Activated T-cell treated with anti-CD3 and anti-CD28 coated beads, Interleukin-2, amount 50 U/mL, for 72 hours (primary cell): ENCODE measurements at places on chromosomes 11 and 22. TPM values are rescaled to one million over a fixed set of nuclear protein-coding genes. Genes with fewer than 3 reads are reported as not detected.

Gene CHRDL2
- not detected for total RNA-seq

Gene OR8U1
- not detected for total RNA-seq

Gene DGAT2
- 3.4 TPM for total RNA-seq

Gene C11orf65
- total RNA-seq: 1.2 TPM

- DNase-seq: peak; percentile 44
These were observed 64.9 kb downstream of the DEPDC5 start for GRCh38 chr22:31818481-31819392.

- no peak for DNase-seq
These were observed 8.1 kb upstream of the SRSF8 start for GRCh38 chr11:95058621-95059020.

DNA sequence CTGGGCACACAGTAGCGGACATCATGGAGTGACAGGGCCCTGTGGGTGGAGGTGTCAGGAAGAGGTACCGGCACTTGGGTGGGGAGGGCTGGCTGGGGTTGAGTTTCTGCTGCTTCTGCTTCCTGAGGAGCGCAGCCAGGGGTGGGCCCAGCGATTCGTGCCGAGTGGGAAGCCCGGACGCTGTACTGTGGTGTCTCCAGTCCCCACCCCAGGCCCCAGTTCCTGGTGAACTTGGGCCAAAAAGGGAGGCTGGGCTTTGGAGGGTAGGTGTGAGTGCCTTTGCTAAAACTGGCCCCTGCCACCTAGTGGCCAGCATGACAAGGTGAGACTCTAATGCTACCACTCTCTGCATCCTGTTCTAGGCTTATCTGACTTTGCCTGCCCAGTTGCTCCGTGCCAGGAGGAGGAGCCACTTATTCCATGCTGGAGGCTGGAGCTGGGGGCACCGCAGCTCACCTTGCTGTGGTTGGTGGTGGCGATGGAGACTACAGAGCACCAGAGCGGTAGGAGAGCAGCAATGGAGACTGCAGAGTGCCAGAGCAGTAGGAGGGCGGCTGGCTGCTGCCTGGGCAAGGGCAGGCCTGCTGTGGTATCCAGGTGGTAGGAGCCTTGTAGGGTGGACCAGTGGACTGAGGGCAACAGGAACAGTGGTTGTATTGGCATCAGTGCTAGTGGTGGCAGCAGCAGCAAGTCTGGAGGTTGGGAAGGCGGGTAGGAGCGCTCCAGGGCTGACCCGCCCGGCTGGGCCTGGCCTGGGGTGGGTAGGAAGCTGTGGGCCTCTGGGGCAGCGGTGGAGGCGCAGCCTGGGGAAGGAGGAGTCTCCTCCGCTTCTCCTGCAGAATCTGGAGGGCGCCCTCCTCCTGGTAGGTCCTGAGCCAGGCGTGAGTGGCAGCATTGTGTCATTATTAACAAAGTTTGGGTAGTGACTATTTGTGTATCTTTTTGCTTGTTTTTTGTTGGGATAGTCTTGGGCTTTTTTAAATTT is 2.2 kb upstream of the RFPL2 start:
- peak; percentile 32 for DNase-seq

DNA sequence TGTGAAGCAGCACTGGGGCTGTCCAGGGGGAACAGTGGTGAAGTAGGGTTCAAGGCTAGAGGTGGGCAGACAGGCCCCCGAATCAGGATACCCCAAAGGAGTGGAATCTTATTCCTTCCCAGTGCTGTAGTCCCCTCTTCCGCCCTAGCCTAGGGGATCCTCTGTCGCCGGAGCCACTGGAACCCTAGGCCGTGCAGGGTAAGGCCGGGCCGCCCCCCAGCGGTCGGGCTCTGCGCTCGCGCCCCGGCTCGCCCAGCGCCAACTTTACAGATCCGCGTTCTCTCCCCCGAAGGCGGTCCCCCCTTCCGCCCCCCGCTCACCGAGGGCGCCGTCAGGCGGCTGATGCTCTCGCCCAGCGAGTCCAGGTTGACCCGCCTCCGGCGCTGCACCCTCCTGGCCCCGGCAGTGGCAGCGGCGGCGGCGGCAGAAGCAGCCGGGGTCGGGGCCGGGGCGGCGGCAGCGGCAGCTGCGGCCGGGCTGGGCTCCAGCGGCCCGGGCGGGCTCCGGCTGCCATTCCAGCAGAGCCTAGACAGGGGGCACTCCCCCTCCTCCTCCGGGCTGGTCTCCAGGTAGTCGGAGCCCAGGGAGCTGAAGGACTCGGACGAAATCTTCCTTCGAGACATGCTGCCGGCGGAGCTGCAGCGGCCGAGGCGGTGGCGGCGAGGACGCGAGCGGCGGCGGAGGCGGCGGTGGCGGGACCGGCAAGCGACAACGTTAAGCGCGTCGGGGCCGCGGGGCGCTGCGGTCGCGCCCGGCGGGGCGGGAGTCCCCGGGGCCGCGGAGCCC is 650 bp downstream of the GUCY1A2 start:
- peak; percentile 14 for DNase-seq

GRCh38 chr11:102599642-102600261 is 25.4 kb downstream of the MMP20 start:
- DNase-seq: peak; percentile 35

DNA sequence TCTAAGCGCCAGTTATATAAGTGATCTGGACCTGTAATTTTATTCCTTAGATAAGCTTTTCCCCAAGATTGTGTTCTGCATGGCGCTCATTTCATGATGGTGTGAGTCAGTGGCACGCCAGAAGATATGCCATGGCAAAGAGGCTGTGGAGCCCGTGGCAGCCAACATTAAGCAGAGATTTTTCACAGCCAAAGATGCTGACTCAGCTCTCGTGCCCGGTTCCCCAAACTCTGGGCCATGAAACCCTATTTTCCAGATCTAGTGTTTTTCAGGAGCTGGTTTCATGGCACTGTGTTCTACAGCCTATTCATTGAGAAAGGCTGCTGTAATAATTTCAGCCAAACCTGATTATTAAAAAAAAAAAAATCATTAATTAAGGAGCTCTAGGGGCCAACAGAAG is 15.4 kb upstream of the LINC01488 start:
- DNase-seq: no peak

GRCh38 chr22:43465291-43466015 is 53.6 kb downstream of the MPPED1 start:
- no peak for DNase-seq

DNA sequence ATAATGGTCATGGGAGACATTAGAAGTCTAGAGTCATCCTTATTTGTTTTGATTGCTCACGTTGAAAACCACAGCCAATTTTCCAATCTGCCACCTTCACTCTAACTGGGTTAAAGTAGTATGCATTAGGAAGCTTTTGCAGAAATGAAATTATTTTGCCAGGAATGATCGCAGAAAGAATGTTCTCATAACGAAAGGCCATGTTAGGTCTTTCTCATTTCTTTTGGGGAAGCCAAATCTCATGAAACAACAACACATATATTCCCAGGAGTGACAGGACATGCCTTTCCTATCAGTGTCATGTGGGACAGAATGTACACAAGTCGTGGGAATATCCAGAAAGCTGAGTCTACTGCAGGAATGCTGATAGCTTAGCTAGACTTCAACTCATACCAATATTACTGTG is 386.3 kb downstream of the AASDHPPT start:
- DNase-seq: no peak

DNA sequence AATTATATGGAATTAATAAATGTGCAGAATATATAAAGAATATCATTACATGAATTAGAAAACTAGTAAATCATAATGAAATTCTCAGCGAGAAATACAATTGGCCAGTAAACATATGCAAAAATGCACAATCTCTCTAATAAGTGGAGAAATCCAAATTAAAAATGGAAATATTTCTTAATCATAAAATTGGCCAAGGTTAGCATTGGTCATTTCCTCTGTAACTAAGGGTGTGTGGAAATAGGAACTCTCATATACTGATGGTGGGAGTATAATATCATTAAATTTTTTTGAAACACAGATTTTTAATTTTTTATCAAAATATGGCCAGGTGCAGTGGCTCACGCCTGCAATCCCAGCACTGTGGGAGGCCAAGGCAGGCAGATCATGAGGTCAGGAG is 7.6 kb upstream of the ZNF74 start:
- no peak for DNase-seq

DNA sequence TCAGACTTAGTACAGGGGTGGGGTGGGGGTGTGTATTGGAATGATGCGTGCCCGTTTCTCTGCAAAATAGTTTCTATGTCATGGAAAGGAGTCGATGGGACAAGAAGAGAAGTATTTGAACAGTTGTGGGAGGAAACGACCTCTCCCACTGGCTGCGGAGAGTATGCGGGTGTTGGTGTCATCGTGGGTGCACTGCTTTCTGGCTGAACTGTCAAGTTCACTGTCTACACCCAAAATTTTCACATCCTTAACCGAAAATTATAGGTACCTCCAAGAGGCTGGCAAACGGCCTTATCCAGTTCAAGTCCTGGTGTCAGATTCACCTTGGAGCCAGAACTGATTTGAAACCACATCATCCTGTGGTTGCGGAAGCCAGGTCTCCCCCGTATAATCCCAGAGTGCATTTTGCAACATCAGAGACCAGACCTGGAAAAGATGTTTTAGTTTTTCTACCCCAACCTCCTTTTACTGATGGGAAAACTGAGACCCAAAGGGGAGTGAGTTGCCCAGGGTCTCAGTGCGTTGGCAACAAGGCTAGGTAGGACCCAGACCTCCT is 497 bp upstream of the SSRP1 start:
- peak; percentile 24 for DNase-seq

DNA sequence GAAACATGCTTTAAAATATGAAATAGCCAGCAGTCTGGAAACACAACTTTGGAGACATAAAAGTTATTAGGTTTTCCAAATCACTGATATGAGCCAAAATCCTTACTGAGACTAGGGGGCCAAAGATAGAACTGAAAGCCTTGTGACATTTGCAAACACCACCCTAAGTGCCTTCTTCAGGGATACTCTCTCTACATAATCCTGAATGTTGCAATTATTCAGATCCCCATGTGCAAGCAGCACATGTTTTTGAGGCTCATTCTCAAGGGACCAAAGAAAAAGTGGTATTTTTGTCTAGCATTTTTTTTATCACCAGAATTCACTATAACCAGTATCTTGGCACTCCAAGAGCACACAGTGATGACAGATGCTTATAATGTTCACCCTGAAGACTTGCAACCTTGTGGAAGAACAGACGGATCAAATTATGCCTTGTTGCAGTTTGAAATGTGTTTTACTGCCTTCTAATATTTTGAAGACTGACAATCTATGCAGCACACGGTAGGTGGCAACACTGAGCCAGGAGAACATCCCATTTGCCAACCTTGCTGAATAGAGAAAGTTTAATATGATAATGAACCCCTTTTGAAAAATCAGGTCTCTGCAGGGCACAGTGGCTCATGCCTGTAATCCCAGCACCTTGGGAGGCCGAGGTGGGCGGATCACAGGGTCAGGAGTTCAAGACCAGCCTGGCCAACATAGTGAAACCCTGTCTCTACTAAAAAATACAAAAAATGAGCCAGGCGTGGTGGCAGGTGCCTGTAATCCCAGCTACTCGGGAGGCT is 78.5 kb downstream of the PLEKHA7 start:
- DNase-seq: peak; percentile 20

GRCh38 chr22:23268877-23269276 is 88.6 kb downstream of the BCR start:
- no peak for DNase-seq

- peak; percentile 51 for DNase-seq
These were observed 395.7 kb downstream of the MN1 start for GRCh38 chr22:27405672-27406388.

- DNase-seq: no peak
These were observed 27.1 kb downstream of the SYT13 start for GRCh38 chr11:45258982-45259530.
